ENCODE measurements at places on chromosomes 1 and 21.

DNA sequence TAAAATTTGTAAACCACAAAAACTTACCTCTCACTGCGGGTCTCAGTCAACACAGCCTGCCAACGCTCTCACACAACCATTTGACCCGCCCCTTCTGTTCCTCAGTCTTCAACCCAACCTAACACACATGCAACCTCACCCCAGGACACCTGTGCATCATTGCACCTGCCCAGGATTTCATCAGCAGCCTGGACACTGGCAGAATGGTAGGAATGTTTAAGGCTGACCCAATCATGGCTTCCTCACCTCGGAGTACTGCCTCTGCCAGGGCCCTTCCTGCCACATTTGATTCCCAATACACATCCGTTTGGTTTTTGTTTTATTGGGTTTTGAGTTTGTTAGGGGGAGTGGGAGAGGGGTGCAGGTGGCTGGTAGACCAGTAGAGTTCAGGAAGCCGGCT, 40.7 kb downstream of the TOMM20 start:
- no peak for DNase-seq

- no peak for DNase-seq
Observed at GRCh38 chr21:44401386-44402160, 48.2 kb downstream of the TRPM2 start.

- DNase-seq, result no peak
Observed at GRCh38 chr1:34984435-34984792, 733 bp downstream of the TMEM35B start.

DNA sequence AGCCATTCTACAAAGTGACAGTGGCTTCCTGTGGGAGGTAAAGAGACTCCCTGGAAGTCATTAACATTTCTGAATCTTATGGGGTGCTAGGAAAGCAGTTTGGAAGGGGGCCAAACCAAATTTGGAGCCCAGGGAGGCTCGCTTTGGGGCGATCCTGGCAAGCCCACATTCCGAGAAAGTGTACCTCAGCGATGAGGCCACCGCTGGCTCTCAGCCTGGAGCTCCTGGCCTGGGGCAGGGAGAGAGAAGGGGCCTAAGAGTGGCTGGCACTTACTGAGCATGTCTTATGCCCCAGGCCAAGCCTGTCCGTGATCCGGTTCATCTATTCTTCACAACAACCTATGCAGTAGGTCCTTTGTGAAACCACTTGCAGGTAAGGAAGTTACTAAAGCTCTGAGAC, 98.8 kb downstream of the CCDC185 start:
- DNase-seq, result no peak

- DNase-seq, result no peak
Observed at GRCh38 chr1:112826217-112826944, 111.2 kb upstream of the PPM1J start.

GRCh38 chr1:84834419-84835064, 58.5 kb downstream of the LPAR3 start:
- DNase-seq, result no peak

DNA sequence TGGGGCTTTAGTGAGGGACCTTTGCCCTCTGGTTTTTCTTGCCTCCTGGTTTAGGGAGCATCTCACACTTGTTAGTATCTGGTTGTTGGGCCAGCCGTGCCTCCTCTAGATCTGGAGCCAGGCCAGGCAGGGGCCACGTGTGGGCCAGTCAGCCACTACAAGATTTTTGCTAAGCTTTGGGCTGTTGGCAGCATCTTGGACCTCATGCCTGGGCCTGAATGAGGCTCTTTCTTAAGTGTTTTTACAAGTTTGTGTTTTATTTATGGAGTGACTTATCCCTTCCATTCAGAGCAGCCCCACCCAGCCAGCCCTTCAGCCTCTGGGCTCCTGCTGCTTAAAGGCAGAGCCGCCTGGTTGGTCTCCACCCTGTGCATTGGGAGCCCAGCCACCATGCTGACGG, 1.6 kb upstream of the SH3BGRL3 start:
- DNase-seq, result no peak

DNA sequence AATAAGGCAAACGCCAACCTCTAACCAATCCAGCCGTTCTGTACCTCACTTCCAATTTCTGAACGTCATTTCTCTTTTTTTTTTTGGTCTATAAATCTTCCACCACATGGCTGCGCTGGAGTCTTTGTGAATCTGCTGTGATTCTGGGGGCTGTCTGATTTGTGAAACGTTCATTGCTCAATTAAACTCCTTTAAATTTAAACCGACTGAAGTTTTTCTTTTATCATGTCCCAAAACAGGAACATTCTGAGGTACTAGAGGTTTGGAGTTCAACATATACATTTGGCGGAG, 65.5 kb upstream of the BACH1 start:
- no peak for DNase-seq

DNA sequence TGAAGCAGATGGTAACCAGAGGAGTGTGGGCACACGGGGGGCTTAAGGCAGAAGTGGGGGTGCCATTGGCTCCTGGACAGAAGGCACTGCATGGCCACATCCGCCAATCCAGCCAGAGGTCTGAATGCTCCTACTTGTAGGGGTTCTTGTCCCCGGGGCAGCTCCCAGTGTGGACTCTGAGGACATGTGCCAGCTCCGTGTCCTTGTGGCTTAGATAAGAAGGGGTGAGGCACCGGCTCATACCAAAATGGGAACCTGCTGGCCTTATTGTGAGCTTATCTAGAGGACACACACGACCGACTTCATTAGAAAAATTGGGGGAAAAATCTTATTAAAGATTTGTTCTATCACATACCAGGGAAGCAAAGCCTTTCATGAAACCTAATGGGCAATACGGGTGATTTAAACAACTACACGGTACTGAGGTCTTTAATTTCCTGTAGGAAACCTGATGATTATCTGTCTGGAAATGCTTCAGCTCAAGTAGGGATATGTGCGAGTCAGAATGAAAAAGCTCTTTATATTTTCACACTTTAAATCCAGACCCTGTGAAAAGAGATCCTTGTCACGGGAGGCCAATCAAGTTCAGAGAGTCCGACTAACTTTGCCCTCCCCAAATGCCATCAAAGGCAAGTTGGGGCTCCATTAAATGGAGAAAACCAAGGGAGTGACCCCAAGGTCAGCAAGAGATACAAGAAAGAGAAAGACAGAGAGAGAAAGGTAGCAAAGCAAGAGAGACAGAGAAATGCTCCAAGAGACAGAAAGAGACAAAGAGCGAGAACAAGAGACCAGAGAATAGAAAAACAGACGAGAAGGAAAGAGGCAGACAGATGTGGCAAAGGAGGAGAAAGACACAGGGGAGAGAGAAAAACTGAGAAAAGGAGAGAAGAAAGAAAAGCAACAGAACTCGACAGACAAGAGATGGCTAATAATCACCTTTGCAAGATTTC, 14.1 kb upstream of the KCNN3 start:
- no peak for DNase-seq

- no peak for DNase-seq
Observed at GRCh38 chr1:50861772-50862171, 98.3 kb downstream of the FAF1 start.

DNA sequence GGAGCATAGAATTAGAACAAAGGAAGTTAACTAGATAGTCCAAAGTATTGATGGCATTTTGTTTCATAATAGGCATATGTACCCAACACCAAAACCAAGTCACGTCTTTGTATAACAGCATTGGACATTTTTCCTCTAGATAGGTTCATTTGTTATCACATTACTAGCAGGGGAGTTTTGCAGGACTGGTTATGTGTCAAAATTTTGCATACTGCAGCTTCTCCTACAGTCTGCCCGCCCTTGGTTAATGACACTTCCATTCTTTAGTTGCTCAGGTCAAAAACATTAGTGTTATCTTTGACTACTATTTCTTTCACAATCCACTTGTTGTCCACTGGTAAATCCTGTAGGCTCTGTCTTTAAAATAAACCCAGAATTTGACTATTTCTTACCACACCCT, 8.9 kb downstream of the CAPZA1 start:
- no peak for DNase-seq

DNA sequence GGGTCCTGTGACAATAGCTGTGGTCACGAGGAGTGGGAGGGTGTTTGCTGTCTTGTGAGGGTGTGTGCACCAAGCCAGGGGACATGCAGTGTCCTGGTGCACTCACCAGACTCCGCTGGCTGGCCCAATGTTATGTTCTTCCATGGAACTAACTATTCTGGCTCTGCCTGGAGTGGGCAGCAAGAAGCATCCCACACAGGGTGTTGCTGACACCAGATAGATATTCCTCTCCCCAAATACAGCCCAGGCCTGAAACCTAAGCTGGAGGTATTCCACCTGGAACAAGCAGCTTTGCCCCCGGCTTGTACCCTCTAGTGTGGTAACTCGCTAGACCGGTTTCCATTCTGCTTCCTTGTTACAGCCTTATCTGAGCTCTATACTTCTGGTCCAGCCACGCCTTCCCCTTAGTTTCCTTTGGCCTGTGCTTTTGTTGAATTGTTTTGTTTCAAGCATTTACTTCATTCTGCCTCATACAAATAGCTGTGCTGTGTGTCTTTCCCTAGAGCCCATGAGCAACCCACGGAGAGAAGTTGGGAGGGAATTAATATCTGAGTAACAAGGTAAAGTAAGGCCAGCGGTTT, 14.7 kb upstream of the LY9 start:
- no peak for DNase-seq

- DNase-seq, result no peak
Observed at GRCh38 chr1:24959623-24959975, 29.5 kb upstream of the RUNX3 start.

DNA sequence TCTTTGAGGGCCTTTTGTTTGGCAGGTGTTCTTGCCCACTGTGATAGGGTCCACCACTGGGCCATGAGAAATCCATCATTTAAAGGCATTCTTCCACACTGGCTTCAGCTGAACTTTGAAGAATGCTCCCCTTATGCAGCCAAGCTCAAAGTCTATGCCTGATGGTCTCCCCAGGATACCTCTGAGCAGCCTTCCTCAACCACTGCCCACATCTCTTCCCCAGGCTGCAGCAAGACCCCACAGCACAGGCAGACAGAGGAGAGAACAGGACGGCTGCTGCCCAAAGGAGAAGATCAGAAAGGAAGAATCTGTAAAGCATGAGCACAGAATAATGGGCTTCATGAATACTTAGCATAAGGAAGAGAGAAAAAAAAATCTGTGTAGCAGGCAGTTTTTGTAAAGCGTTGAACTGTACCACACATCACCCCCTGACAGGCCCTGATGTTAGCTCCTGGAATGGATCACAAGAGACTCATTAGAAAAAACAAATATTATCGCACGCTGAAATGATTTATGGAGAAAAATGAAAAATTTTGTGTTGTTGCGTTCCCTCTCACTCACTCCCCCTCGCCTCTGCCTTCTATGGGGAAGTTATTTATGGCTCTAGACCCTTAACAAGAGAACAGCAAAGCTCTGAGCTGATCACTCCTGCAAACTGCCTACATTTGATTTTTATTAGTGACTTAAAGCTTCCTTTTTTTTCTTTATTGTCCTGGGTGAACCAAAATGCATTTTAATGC, 134.1 kb downstream of the TMEM53 start:
- no peak for DNase-seq

DNA sequence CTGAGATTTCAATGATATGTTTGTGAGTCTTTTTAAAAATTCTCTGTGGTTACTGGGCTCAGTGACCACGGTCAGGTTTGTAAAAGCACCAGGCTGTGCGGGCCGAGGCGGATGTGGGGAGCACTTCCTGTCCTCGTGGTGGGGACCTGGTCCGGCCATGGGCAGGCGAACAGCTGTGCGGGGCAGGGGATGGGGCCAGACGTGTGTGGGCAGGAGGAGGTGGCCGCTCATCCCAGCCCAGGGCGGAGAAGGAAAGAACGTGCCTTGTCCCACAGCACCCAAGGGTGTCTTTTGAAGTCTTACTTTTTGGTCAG, 5.2 kb upstream of the OXCT2 start:
- peak; percentile 52 for DNase-seq

GRCh38 chr1:235009561-235010306, 118.9 kb downstream of the TOMM20 start:
- DNase-seq, result no peak

GRCh38 chr1:200409203-200409760, 554 bp downstream of the ZNF281 start:
- no peak for DNase-seq

- DNase-seq, result no peak
Observed at GRCh38 chr1:114025609-114026401, 46.5 kb downstream of the OLFML3 start.

GRCh38 chr1:67468066-67468718, 38.0 kb upstream of the SERBP1 start:
- DNase-seq, result no peak

DNA sequence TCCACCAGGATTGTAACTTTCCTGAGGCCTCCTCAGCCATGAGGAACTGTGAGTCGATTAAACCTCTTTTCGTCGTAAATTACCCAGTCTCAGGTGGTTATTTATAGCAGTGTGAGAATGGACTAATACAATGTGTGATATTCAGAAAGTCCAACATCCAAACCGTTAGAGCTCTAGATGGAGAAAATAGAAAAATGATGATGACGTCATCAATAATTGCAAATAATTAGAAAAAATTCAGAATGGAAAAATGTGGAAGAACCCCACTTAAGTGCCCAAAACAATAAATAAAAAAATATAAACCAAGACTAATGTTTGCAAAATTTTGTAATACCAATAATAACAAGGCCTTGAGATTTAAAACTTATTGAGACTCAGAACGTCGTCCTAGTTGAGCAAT, 103.0 kb upstream of the PLPPR5 start:
- no peak for DNase-seq

DNA sequence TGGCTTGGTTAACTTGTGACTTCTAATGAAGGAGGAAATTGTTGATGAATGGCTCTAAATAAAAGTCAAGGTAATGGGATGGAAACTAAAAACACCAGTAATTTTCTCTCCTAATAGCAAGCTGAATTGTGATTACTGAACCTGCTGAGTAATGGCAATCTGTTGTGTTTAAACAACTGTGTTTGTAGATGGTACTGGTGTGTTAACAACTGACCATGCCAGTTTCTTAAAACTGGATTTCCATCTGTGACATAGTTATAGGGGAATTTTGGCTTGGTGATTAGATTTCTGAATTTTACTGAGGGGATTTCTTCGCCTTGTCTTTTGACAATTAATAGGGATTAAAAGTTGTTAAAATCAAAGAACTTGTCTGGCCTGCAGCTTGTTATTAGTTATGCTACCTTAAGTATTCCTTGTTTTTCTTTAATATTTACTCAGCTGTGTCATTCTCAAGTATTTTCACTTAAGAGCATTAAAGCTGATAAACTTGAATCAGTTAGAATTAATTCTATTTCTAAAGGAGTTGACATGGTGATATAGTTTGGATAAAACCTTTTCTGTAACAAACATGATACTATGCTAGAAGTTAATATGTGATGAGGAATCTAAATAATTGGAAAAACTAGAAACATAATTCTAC, 7.9 kb upstream of the ERO1B start:
- DNase-seq, result no peak

- no peak for DNase-seq
Observed at GRCh38 chr21:20086508-20086907, 911.7 kb upstream of the NCAM2 start.

GRCh38 chr1:56780826-56781225, 38.4 kb downstream of the FYB2 start:
- DNase-seq, result no peak

GRCh38 chr21:28817871-28818270, 174.8 kb downstream of the LTN1 start:
- DNase-seq, result no peak
